Smooth muscle cell of bladder (primary cell): ENCODE measurements at places on chromosomes 2 and 18. TPM values are rescaled to one million over a fixed set of nuclear protein-coding genes. Genes with fewer than 3 reads are reported as not detected.

Gene CD8B
- total RNA-seq, result not detected in 2 replicates

Gene IL1F10
- total RNA-seq, result not detected in 2 replicates

Gene TMEM17
- total RNA-seq, result 1.8 and 2.7 TPM in 2 replicates

Gene AQP12A
- total RNA-seq, result not detected in 2 replicates

Gene DUSP2
- 0.28 and 1.8 TPM in 2 replicates for total RNA-seq

Gene MREG
- total RNA-seq, result 0.71 and 1.2 TPM in 2 replicates

Gene PAX8
- 0.14 and 0.37 TPM in 2 replicates for total RNA-seq

Gene PDCD1
- total RNA-seq, result not detected in 2 replicates

Gene PSTPIP2
- 5.5 and 5.7 TPM in 2 replicates for total RNA-seq

Gene TMEM163
- total RNA-seq, result not detected in 2 replicates

Gene GCKR
- 0.14 and 0.55 TPM in 2 replicates for total RNA-seq
